ENCODE measurements at places on chromosomes 16 and 17.

- no peak for DNase-seq
Observed at GRCh38 chr17:42200706-42201457, 6.6 kb upstream of the GHDC start.

DNA sequence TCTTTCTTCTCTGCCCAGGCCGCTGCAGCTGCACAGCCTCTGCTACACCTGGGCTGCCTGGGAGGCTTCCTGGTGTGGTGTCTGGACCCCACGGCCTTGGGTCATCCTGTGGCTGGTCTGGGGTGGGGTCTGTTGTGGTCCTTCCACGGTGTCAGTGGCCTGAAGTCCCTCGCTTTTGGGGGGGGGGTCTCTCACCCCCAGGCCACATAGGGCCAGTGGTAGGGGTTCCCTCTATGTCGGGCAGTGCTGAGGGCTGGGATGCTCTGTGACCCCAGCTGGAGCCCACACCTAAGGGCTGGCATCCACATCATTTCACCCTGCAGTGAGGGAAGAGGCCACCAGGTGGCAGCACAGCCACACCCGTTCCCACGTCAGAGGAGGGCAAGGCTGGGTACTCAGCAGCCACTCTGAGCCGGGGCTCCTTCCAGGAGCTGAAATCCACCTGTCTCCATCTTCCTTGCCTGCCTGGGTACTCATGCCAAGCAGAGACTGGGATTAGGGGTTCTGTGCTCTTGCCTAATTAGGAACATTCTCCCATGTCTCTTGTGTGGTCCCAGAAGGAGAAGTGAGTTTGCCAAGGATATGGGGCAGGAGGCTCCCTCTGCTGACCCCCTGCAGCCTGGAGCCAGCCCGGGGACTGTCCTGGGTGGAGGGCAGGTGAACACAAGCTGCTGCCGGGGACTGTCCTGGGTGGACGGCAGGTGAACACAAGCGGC is 13.0 kb downstream of the ENGASE start:
- peak; percentile 75 for DNase-seq

- DNase-seq: no peak
Observed at GRCh38 chr17:71413935-71414334, 706.9 kb upstream of the SOX9 start.

GRCh38 chr17:6868582-6868981 is 37.1 kb upstream of the TEKT1 start:
- no peak for DNase-seq

DNA sequence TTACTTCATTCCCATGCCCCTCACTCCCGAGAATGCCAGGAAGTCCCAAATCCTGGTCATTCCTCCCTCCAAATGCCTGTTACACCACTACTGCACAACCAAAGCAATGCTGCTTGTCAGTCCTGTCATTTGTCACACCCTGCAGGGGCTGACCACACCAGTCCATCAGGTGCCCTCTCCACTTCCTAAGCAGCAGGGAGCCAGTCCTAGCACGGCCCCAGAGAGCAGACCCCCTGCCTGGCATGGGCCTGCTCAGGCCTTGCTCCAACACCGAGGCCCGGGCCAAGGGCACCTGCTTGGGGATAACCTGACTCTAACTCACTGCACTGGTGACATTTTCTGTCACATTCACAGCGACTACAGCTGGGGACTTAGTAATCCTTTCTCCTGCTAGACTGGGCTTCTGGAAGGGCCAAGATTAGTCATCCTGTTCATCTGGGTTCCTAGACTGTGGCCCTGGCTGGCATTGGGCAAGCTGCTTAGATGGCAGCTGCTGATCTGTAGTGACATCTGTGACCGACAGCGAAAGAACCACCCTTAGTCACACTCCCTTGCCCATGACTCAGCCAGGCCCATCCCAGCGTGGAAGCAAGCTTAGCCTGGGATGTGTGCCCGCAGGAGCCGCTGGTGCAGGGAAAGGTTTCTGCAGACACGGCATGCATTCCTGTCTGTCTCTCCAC is 5.4 kb downstream of the ALYREF start:
- no peak for DNase-seq

DNA sequence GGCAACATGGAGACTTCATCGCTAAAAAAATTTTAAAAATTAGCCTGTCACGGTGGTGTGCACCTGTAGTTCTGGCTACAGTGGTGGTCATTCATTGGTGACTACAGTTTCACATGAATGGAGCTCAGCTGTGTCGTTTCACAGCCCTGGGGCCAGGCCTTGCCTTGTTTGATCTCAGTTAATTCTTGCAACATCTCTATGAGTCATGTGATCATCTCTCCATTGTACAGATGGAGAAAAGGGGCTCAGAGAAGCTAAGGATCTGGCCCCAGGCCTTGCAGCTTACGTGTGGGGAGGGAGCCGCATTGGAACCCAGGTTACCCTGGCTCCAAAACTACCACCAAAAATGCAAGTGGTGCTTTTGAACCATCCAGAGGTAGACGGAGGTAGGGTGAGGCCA is 49.4 kb downstream of the GDE1 start:
- DNase-seq: no peak

- DNase-seq: no peak
Observed at GRCh38 chr17:60819447-60820130, 141.9 kb downstream of the BCAS3 start.

- no peak for DNase-seq
Observed at GRCh38 chr16:55021595-55022475, 91.2 kb downstream of the IRX5 start.

DNA sequence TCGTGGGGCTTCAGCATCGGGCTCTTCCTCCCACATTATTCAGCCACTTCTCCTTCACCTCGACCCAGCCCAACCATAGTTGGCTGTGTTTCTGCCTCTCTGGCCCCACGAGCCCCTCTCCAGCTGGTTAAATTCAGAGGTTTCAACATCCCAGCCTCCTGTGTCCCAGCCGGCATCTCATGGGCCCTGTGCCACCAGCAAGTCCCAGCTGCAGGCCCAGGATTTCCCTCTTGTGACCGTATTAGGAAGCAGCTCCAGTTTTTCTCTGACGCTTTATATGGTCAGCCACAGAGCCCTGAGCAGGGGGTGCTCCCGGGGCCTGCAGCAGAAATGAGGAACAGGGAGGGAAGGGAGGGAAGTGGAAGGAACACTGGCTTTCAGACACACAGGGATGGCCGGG is 27.4 kb downstream of the MYH11 start:
- DNase-seq: no peak

DNA sequence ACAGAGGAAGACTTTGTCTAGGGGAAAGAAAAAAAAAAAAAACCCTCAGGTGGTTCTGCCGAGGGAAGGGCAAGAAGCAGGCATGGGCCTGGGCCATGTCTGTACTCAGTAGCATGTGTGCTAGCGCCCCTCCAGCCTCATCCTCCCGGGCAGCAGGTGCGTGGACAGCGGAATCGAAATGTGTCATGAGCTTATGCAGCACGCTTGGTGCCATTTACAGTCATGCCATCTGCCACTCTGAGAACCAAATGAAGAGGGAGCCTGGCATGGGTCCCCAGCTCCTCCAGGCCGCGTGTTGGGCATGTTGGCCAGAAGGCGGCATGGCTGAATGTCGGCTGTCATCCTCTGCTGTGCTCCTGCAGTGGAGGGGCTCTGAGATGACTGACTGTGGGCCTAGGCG is 31.4 kb downstream of the CRAMP1 start:
- no peak for DNase-seq

- no peak for DNase-seq
Observed at GRCh38 chr16:14634389-14634725, 1.6 kb downstream of the BFAR start.

GRCh38 chr16:86671486-86672178 is 93.3 kb downstream of the FOXL1 start:
- DNase-seq: no peak

DNA sequence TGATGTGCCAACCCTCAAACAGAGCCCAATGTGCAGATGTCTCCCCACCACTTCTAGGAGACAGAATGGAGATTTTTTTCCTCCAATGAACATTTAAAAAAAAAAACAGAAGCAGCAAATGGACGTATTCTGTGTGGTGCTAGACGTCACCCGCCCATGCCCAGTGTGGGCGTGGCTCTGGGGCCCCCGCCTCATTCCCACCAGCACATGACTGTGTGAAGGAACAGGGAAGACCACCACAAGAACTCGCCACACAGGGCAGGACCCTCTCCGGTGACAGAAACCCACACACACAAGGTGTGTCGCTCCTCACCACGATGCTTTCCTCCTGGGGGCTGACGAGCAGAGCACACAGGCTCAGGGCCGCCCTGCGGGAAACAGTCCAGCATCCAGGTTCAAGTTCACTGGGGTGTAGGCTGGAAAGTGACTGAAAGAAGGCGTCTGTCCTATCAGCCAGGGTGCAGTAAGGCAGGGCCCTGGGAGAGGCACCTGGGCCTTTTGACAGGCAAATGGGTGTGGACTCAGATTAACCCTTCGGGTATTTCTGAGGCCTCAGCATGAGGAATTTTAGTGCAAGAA is 53.5 kb downstream of the KLHDC4 start:
- DNase-seq: no peak

GRCh38 chr17:15944759-15945526 is at the start of gene ADORA2B:
ADORA2B (plus strand) TSS chr17:15945130; CDS start chr17:15945249, 119 bp downstream.
- peak; percentile 28 for DNase-seq

- no peak for DNase-seq
Observed at GRCh38 chr17:76943781-76944213, 75.6 kb downstream of the MGAT5B start.

DNA sequence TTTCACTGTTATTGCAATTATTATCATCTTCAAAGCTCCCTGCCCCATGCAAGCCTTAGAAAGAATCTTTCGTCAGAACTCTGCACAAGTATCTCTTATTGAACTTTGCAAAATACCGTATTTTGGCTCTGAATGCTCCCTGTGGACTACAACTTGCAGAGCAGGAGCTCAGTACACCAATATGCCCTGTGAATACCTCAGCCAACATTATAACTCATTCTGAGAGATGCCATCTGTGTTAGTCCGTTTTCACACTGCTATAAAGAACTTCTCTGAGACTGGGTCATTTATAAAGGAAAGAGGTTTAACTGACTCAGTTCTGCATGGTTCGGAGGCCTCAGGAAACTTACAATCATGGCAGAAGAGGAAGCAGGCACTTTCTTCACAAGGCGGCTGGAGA is 87.2 kb upstream of the XYLT1 start:
- no peak for DNase-seq

DNA sequence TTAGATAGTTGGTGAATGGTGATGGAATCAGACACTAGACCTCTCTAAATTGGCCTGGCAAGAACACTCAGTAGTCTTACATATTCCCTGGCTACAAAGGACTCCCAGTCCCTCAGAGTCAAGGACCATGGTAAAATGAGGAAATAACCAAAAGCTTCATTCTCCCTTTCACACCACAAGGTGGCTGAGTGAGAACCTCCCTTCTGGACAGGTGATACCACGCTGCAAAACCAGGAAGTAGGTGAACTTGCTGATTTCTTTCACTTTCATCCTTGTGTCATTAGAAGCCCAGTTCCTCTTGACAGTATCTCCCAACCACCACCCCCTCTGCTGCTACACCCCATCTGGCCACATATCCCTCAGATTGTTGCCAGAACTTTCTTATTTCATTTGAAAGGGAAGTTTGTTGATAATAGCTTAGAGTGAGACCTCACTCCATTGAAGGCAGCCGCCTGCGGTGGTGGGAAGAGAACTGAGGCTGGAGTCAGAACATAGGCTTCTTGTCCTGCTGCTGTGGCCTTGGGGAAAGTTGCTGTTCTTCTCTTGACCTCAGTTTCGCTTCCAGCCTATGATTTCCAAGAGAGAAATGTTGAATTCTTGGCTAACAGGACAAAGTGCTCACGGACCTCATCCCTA is 290.6 kb upstream of the CCL2 start:
- DNase-seq: peak; percentile 43

DNA sequence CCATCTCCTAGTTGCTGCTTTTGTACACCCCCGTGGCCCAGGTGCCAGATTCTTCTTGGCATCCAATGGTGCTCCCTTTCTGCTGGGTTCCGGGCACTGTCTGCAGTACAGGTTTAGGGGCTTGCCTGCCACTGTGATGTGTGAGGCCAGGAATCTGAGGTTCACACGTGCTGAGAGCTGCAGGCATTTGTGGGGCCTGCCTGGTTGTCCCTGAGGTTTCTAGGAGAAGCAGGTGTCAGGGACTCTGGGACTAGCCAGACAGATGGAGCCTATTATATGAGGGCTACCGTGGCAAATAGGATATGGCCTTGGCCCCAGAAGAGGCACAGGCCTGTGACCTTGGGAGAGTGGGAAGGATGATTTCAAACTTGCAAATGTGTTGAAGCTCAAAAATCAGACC is 29.3 kb downstream of the NDEL1 start:
- no peak for DNase-seq

DNA sequence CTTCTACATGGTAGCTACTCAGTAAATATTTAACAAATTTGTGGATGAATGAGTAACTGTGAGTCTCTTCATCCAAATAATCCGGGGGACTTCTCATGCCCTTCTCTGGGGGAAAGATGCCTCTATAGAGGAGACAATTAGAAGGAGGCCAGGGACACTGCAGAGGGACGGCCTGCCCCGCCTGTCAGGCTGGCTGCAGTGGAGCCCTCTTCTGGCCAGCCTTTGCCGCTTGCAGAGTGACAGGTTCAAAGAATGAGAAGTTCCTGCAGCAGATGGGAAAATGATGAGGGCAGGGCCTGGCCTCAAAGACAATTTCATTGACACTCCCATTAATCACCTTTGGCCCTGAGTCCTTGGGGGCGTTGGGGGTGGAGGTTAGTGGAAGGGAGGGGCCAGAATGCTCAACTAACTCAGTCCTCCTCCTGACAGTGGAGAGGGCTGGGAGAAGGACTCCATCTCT is 339.0 kb downstream of the MAF start:
- DNase-seq: peak; percentile 58

DNA sequence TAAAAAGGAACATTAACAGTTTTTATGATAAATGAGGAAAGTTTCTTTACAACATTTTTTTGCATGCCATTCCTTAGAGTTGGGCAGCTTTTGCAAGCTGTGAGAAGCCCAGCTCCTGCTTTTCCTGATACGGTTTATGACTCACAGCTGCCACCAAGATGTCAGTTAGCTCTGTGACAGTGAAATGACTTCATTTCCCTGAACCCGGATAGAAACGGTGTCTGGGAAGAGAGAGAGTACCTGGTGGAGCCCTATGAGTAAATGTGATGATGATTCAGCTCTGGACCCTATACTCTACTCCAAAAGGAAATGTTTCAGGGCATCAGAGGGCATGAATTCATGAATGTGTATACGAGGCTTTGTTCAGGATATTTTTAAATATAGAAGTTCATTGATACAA is 366.3 kb upstream of the HSBP1 start:
- DNase-seq: no peak

- no peak for DNase-seq
Observed at GRCh38 chr16:29987371-29988085, 7.9 kb downstream of the HIRIP3 start.

GRCh38 chr17:31093866-31094599 is 744 bp upstream of the NF1 start:
- DNase-seq: no peak

GRCh38 chr16:87203060-87203656 is 114.0 kb downstream of the C16orf95 start:
- DNase-seq: peak; percentile 32

GRCh38 chr17:81339191-81339533 is 44.1 kb upstream of the SLC38A10 start:
- DNase-seq: no peak

DNA sequence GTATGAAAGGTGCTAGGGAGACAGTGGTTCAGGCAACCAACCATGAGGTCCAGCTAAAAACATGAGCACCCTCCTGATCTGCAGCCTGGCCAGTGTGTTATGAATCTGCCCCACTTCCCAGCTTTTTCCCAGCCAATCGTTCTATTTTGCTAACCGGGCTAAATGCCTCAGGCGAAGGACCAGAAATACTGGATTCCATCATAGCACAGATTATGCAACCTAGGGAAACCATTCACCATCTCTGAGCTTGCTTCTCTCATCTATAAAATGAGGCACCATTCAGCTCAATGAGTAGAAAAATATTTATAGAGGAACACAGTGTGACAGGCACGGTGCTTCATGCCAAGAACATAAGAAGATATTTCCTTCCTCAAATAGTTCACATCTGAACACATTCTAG is 45.2 kb upstream of the NUDT7 start:
- DNase-seq: no peak
